ENCODE measurements at places on chromosomes 7 and 10.

- no peak for DNase-seq
Observed at GRCh38 chr10:124353091-124353815, 65.5 kb downstream of the OAT start.

GRCh38 chr10:22630234-22631174 is 83.9 kb downstream of the PIP4K2A start:
- DNase-seq: no peak

- peak; percentile 23 for DNase-seq
Observed at GRCh38 chr10:101840741-101841453, 2.7 kb downstream of the KCNIP2 start.

DNA sequence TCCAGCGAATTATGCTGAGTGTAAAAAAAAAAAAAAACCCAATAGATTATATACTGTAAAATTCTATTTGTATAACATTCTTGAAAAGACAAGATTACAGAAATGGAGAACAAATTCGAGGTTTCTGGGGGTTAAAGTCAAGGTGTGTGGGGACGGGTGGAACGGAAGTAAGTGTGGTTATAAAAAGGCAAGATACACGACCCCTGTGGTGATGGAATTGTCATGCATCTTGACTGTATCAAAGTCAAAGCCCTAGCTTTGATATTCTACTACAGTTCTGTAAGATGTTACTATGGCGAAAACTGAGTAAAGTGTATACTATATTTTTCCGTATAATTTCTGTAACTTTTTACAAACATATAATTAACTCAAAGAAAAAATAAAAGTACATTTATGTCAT is 718.2 kb upstream of the PCDH15 start:
- DNase-seq: no peak

DNA sequence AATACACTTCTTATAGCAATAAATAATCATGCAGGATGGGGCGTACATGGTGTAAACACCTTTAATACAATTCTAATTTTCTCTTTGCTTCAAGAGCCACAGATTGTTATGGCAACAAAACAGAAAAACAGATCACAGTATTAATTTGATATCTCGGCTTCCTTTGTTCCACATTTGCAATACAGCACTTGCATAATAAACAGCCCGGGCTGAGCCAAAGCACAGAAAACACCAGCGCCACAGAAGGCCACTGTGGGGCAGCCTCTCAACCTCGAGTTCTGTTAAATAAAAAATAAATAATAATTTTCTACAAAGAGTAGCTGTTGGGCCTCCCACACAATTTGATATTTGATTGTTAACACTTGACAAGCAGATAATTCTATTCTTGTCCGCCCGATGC is 255.9 kb downstream of the USP6NL start:
- no peak for DNase-seq

DNA sequence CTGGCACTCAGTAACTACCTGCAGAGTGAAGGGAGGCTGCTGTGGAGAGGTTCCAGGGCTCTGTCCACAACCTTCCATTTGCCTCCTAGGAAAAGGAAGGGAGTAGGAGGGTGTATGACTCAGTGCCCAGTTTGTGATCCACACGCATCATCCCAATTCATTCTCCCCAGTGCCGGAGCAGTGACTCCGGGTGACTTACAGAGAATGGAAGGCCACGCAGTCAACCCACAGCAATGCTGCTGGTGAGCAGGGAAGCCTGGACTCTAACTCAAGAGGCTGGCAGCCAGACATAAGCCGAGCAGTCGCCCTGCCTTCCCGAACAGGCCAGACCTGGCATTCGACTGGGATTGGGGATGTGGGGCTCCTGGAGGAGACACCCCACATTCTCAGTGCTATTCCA is 139.9 kb downstream of the SH3PXD2A start:
- DNase-seq: no peak

GRCh38 chr10:103872137-103872931 is 17.0 kb upstream of the SH3PXD2A start:
- DNase-seq: no peak

GRCh38 chr10:119852822-119853221 is 19.8 kb downstream of the MCMBP start:
- DNase-seq: no peak

DNA sequence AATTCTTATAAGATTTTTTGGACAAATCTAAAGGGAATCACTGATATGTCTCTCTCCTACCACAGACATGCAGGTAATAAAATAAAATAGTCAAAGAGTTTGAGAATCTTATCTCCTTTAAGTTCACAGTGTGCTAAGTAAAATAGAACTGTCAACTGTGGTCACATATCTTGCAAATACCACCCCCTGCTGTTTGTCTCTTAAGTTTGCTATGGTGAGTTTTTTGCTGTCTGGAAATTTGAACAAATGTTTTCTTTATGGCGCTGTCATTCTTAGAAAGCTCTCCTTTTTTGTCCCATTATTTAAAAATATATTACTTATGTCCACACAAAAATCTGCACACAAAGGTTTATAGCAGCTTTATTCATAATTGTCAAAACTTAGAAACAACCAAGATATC is 19.6 kb downstream of the GIMAP5 start:
- DNase-seq: no peak

DNA sequence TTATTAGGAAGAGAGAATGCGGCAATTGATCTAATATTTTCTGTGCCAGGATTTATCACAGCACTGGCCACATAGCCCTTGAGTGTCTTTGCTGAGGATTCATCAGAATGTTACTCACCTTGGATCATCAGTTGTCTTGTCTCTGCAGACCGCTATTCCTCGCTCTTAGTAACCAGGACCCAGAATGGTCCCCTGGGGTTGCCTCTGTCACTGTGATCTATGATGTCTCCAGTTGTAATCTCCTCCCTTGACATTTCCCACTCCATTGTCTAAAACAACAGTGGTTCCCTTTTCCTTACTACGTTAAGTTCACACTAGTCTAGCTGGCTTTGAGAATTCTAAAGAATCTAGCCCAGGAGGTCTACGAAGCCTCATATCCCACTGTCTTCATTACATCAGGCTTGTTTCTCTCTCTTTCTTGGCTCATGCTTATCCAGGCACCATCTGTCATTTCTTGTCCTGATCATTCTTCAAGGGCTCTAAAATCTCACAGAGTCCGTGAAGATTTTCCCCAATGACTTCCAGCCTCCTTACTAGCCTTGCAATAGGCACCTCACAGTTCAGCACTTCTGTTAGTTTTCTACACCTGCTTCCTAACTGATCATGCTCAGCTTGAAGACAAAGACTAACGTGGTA is 125.8 kb downstream of the CUBN start:
- no peak for DNase-seq

- no peak for DNase-seq
Observed at GRCh38 chr10:102120991-102121738, 997 bp upstream of the LDB1 start.

- no peak for DNase-seq
Observed at GRCh38 chr10:131211146-131211545, 100.4 kb downstream of the TCERG1L start.

- no peak for DNase-seq
Observed at GRCh38 chr7:6284461-6285360, 12.3 kb upstream of the CYTH3 start.

DNA sequence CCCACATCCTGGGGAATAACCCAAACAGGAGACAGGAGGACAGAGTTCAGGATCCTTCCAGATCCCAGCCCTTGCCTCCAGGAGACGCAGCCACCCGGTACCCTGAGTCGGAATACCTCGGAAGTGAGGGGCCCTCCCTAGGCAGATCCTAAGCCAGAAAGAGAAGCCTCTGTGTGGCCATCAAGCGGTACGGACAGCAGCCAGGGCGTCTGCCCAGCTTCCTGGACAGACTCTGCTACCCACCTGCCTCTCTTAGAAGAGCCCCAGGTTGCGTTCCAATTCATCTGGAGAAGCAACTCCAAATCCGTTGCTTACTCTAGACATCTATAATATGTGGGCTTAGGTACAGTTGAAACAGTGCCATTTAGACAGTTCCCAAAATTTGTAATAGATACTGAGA is 220.2 kb upstream of the SH2B2 start:
- DNase-seq: no peak

GRCh38 chr10:84427903-84428650 is 99.7 kb downstream of the CCSER2 start:
- DNase-seq: no peak

GRCh38 chr10:69618746-69619145 is 11.3 kb upstream of the FAM241B start:
- DNase-seq: no peak

GRCh38 chr7:132906193-132906835 is 175.6 kb downstream of the CHCHD3 start:
- DNase-seq: no peak

DNA sequence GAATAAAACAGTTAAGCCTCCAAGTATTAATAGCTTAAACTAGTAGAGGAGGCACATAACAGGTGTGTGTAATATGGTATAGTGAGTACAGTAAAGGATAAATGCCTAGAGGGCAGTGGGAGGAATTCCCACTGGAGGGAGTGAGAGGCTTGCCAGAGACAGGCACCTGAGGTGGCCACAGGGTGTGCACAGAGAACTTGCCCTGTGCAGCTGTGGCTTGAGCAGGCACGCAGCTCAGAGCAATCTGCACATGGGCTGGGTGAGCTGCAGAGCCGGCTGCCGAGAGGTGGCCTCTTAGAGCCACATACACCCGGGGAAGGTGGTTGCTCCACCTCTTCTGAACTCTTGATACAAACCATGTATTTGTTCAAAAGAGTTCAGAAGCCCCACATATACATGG is 237.1 kb downstream of the COBL start:
- no peak for DNase-seq

GRCh38 chr10:71064413-71065118 is 147.8 kb upstream of the UNC5B start:
- DNase-seq: no peak

GRCh38 chr10:98238391-98238790 is 29.6 kb downstream of the LOXL4 start:
- no peak for DNase-seq

GRCh38 chr10:21693418-21693817 is 159.4 kb downstream of the MLLT10 start:
- no peak for DNase-seq

DNA sequence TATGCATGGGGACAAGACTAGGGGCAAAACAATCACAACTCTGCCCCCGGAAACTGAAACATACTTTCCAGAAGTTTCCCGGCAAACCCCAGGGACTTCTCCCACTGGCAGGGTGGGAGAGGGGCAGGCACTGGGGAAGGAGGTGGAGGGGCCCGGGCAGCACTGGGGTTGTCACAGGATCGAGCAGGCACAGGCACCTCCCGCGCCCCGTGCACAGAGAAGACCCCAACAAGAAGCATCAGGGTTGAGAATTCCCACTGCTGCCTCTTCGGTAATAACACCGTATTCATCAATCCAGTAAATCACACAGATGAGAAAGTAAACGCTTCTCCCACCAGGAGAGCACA is 490.5 kb downstream of the PTPRN2 start:
- no peak for DNase-seq

DNA sequence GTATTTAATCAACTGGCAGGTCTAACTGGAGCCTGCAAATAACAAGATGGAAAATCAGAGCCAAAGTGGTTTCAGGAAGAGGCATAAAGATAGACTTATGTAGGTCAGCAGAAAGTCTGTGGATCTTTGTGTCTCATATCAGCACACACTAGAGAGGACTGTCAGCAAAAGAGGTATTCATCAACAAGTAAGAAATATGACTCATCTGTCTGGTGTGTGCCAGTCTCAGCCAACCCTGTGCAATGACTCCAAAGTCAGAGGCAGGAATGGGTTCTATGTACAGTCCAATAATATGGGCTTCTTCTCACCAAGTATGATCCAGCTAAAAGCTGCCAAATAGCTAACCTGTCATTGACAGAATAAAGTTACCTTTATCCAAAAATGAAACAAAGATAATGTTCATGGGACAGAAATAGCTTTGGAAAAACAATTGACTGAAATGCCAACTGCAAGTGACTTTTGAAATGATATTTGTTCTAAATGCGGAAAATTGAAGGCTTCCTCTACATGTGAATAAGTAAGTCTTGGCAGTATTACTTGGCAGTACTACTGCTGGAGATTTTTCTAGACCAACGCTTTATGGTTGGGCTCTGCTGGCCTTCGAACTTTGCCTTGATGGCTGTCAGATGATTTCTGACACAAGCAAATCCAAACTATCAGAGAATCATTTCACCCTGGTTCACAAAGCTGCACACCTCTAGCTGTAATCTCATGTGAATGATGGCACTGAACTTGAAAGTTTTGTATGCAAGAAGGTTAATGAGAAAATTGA is 272.3 kb upstream of the SEMA3C start:
- no peak for DNase-seq
